Stimulated activated memory B cell treated with anti-CD40 and anti-IgM and Interleukin-4, amounts not matched to agents 10 μg/mL and 1 μg/mL and 100 μg/mL, for 72 hours (primary cell): ENCODE measurements at places on chromosomes 1 and 21.

- peak; percentile 52 for ATAC-seq
These were observed 77.7 kb downstream of the TOMM20 start for GRCh38 chr1:235050911-235051360.

- no peak for ATAC-seq
These were observed 22.9 kb downstream of the CD244 start for GRCh38 chr1:160839746-160840145.

- no peak for ATAC-seq
These were observed 99.8 kb downstream of the KAZN start for GRCh38 chr1:14698314-14698713.

DNA sequence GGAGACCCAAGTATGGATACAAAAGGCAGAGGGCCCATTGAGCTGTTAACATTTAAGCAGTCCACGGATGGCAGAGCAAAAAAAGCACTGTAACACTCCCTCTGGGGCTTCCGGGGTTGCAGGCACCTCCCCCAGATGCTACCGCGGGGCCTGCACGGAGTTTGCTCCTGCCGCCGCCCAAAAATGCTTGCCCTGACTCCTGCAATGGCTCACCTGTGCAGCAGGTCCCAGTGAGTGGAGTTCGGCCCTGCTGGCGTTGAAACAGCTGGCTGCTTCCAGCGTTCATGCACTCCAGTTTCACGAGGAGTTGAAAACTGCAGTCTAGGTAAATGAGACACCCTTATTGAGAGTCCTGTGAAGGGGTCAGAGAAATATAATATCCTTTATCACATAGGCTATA lies 832.8 kb downstream of the NCAM2 start:
- ATAC-seq = no peak

- no peak for ATAC-seq
These were observed 343.6 kb downstream of the PTPRU start for GRCh38 chr1:29579821-29580425.

DNA sequence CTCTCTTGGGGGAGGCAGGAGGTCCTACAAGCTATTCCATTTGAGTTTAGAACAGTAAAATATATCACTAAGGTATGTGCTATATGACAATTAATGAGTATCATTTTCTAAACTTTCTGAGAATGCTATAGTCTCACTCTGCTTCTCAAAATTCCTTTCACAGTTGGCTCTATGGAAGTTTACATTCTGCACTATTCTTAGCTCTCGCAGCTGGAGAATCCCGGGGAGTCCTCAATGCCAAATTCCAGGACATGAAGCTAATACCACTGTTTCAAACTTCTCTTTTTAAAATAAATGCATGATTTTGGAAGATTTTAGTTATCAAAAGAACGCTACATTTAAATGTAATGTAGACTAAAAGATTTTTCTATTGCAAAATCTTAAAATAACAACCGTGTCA lies 22.4 kb upstream of the PALMD start:
- no peak for ATAC-seq

GRCh38 chr1:221633841-221634409 lies 108.0 kb downstream of the DUSP10 start:
- ATAC-seq = no peak

DNA sequence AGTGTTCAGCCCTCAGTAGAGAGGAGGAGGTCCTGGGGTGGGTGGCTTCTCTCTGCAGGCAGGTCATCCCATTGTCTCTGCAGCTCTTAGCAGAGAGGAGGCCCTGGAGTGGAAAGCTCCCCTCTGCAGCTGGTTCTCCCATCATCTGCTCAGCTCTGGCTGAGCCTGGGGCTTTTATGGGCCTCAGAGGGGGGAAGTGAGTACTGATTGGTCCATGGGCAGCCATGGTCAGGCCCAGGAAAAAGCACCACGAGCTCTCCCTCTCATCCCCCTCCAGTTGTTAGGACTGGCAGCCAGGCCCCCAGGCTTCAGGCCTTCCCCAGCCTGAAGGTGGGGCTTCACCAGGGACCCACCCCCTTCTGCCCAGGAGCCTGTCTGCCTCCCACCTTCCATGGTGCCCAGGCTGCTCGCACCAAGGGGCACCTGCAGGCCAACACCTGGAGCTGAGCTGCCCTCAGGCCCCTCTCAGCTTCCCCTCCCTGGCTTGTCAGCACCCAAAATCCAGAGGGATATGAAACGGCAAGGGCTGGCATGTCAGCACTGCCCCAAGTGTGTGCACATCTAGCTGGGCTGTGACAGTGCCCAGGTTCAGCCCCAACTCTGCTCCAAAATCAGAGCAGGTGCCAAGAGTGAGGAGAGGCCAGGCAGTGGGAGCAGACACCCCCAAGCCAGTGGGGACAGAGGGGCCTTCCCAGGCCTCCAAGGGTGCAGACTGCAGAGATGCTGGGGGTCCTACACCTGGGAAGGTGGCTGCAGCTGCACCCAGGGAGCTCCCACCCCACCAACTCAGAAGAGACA lies 449.0 kb downstream of the MATN1 start:
- no peak for ATAC-seq

GRCh38 chr21:45381036-45381787 lies 23.8 kb upstream of the COL18A1 start:
- no peak for ATAC-seq

GRCh38 chr1:24286246-24287010 lies 32.7 kb upstream of the GRHL3 start:
- ATAC-seq = no peak

DNA sequence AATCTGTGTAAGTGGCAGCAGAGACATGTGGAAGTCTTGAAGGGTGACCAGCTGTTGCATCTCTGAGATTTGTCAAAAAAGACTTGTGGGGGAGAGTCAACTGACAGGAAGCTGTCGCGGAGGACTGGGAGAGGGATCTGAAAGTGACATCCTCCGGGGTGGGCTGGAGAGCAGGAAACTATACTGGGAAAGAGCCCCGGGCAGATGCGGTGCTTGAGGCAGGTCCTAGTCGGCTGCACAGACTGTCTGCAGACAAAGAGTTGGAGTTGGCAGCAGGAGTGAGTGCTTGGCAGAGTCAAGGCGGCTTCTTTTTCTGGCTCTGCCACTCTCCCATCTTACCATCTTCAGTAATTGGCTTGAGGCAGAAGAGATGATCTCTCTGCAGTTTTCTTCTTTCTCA lies 294.0 kb upstream of the C1orf87 start:
- no peak for ATAC-seq

DNA sequence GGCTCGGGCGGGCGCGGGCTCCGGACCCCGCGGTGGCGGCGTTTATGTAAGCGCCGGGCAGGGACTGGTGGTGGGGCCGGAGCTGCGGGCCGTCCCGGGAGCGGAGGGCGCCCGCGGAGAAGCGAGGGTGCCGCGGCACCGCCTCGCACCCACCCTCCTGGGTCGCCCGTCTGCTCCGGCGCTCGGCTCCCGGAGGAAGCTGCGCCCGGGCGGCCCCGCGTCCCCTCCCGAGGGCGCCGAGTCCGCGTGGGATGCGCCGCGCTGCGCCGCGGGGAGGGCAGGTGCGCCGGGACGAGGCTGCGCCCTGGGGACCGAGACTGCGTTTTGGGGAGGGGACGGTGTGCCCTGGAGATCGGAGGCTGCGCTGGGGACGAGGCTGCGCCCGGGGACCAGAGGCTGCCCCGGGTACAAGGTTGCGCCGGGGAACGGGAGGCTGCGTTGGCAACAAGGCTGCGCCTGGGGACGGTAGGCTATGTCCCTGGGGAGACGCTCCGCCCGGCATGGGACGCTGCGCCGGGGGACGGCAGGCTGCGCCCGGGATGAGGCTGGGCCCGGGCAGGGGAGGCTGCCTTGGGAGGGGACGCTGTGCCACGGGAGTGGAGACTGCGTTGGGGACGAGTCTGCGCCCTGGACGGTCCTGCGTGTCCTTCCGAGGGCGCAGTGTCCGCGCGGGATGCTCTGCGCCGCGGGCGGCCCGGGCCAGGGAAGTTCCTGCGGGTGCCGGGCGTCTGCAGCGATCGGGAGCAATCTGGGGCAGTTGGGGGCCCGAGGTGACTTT lies 627 bp downstream of the ADARB1 start:
- peak; percentile 46 for ATAC-seq

DNA sequence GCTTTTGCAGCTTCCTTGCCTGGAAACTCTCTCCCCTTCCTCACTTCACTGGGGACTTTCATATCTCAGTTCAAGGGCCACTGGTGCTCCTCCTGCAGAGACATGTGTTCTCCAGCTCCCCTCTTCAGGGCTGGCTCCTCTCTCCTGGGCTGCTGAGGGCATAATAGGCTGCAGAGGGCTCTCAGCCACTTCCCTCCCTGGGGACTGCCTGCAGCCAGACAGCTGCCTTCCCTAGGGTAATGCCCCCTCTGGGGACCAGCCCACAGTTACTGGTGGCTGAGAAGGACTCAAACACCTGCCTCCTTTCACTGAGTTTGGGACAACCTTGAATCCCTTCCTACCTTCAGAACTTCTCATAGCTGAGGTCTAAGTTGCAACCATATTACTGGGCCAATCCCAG lies 104.8 kb upstream of the POU3F1 start:
- peak; percentile 77 for ATAC-seq

DNA sequence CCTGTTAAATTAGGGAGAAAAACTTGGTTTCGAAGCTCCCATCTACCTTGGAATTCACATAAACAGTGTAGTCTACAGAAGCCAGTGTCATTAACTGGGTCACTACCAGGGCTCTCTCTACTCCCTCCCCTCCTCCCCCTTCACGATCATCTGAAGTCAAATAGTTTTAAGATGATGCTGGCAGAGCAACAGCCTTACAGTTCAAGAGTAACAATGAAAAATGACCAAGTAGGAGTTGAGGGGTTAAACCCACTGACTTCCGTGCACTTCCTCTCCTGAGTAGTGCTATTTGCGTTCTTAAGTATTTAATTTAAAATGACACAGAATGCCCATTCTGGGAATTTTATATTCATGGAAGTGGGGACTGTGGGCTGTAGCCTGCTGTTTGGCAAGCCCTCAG lies 236.9 kb downstream of the SIPA1L2 start:
- no peak for ATAC-seq

DNA sequence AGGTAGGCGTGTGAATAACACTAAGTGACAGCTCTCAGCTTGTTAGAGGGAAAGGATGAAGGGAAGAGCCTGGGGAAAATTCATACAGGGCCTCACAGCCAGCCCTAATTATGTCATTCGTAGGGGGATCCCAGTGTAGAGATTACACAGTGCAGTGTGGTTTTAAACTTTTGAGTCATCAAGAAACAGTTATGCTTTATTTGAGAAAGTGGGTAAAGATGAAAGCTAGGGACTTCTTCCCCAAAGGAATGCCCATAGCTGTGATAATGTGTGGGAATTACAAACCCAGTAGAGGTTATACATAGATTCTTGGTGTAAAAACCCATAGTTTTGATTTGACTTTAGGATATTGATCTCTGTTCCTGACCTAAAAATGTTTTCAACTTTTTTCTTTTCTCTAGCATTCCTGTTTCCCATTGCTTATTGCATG lies 1.9 kb downstream of the TTF2 start:
- ATAC-seq = no peak

- no peak for ATAC-seq
These were observed 69.6 kb downstream of the UBIAD1 start for GRCh38 chr1:11342621-11343032.

- ATAC-seq = no peak
These were observed 191.8 kb upstream of the RAB4A start for GRCh38 chr1:229079016-229079595.

DNA sequence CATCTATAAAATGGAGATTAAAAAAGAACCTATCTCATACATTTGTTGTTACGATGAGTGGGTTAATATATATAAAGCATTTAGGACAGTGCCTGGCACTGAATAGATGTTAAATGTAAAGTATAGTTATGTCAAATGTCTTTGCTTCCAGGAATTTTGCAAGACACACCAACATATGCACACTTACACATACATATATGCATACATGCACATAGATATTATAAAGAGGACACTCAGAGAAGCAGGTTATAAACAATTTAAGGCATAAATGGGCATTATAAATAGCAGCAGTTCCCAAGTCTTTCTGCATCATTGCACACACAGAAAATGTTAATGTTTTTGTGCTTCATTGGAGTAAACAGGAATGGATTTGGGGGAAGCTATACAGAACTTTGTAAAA lies 13.3 kb downstream of the CYP4X1 start:
- no peak for ATAC-seq

DNA sequence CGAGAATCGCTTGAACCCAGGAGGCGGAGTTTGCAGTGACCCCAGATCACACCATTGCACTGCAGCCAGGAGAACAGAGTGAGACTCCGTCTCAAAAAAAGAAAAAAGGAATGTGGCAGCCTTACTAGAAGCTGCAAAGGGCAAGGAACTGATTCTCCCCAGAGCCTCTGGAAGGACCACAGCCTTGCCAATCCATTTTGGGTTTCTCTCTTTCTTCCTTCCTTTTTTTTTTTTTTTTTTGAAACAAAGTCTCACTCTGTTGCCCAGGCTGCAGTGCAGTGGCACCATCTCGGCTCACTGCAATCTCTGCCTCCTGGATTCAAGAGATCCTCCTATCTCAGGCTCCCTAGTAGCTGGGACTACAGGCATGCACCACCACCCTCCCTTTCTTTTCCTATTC lies 9.9 kb upstream of the IFNGR2 start:
- ATAC-seq = no peak

DNA sequence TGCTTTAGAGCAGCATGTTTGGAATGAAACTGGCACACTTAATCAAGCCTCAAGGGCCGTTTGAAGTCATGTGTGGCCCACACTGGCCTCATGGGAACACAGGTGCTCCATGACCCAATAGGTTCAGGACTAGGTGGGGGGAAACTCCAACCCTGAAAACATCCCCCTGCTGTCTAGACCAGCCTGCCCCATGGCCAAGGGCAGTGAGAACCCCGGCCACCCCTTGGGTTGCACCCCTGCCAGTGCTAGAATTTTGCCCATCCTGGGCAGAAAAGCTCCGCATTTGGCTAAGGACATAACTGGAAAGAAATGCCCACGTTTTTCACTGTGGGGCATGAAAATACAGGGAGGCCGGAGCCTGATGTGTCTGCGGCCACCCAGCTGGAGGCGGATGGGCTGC lies 6.1 kb upstream of the PTGER3 start:
- ATAC-seq = peak; percentile 59

DNA sequence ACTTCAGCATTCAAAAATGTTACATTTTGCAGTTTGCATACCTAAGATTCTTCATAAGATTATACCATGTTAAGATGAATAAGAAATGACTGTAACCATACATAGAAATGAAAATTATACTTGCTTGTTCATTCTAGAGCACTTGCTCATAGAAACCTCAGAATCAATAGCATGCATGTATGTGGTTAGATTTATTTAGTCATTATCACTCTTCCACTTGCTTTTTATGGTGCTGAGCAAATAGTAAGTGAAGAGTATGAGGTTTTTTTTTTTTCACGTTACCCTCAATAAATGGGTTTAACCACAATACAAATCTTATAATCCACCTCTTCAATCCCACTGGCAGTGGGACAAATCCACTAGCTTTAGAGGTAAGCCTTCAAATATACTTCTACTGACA lies 84.7 kb downstream of the LRRC53 start:
- ATAC-seq = no peak

- ATAC-seq = no peak
These were observed 14.2 kb upstream of the PLEKHA6 start for GRCh38 chr1:204373911-204374310.

GRCh38 chr1:66729119-66729518 lies 23.1 kb upstream of the DYNLT5 start:
- no peak for ATAC-seq

DNA sequence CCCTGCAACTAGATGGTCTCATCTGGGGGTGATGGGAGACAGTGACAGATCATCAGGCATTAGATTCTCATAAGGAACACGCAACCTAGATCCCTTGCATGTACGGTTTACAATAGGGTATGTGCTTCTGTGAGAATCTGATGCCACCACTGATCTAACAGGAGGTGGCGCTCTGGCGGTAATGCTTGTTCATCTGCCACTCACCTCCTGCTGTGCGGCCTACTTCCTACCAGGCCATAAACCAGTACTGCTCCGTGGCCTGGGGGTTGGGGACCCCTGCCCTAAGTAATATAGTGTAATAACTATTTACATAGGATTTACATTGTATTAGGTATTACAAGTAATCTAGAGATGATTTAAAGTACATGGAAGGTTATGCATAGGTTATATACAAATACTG lies 134.9 kb downstream of the CLEC20A start:
- no peak for ATAC-seq
